Panc1 (cell line): ENCODE measurements at places on chromosomes 1 and 21.

- no peak for DNase-seq
These were observed 292.9 kb downstream of the PLPP3 start for GRCh38 chr1:56286506-56286905.

GRCh38 chr1:19414515-19415121, 70.7 kb downstream of the CAPZB start:
- DNase-seq, result no peak

GRCh38 chr21:39503123-39503762, 51.5 kb downstream of the SH3BGR start:
- no peak for DNase-seq

DNA sequence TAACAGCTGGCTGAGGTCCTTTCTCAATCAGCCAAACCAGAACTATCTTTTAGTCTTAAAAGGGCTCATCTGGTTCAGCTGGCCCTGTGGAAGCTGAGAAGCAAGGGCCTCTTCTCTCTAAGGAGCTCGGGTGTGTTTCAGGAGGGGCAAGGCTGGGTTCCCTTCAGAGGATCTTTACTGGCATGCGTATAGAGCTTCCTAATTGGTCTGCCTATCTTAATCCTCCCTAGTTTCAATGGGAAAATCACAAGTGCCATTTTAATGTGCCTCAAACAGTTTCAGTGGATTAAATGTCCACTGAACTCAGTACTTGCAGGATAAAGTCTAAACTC, 81.5 kb upstream of the LBR start:
- DNase-seq, result no peak

DNA sequence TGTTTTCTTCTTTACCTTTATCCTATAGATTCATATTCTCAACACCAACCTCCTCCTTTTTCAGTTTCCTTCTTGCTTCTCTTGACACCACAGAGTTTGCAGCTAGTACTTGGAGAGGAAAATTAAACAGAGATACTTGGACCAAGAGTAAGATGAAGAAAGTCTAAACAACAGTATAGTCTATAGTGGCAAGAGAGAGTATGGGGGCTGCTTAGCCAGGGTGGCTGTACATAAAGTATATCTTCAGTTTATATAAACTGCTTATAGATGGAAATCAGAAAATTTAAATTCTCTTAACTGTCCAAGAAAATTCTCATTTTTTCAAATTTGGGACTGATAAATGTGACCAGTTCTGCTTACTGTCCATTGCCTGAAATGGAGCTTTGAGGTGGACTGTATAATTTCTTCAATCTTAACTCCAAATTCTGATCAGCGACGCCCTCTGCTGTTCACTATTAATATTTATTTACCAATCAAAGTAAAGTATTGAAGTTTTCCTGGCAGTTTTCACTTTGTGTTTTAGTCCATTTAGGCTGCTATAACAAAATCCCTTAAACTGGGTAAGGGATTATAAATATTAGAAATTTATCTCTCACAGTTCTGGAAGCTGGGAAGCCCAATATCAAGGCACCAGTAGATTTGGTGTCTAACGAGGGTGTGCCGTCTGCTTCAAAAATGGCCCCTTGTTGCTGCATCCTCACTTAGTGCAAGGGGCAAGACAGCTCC, 14.8 kb upstream of the METTL18 start:
- no peak for DNase-seq

DNA sequence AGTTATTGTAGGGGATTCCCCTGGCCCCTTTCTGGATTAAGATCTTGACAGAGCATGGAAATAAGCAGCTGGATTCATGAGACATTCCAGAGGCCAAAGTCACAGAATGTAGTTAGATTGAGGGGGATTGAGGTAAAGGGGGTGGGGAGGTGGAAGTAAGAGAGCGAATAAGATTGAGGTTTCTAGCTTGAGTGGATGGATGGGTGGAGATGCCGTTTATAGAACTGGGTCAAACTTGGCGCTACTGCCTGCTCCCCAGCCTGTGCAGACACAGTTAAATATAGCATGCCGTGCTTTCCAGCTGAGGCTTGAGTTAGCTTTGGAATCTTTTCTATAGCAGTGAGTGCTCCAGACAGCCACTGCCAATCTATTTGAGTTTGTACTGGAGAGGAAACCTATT, 85.7 kb downstream of the DYRK1A start:
- no peak for DNase-seq

GRCh38 chr1:54245501-54245900, 45.5 kb downstream of the MRPL37 start:
- no peak for DNase-seq

DNA sequence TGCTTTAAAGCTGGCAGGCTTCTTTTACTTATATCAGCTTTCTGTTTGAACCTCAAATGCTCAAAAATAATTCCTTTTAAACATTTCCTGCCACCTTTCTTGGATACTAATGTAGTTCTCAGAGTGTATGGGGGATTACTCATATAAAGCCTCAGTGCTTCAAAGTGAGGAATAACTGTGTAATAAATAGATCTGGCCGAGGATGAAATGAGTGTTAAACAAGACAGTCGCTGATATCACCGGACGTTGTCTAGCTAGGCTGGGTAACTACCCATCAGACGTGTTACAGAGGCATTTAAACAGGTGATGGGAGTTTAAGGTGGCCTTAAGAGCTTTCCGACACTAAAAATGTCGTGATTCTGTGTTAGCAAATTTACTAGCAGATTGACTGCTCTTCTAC, 53.1 kb downstream of the VANGL2 start:
- DNase-seq, result no peak

- DNase-seq, result no peak
These were observed 199.8 kb downstream of the SEC16B start for GRCh38 chr1:177770096-177770495.

- DNase-seq, result no peak
These were observed 70.3 kb upstream of the PRDX6 start for GRCh38 chr1:173406783-173407230.

DNA sequence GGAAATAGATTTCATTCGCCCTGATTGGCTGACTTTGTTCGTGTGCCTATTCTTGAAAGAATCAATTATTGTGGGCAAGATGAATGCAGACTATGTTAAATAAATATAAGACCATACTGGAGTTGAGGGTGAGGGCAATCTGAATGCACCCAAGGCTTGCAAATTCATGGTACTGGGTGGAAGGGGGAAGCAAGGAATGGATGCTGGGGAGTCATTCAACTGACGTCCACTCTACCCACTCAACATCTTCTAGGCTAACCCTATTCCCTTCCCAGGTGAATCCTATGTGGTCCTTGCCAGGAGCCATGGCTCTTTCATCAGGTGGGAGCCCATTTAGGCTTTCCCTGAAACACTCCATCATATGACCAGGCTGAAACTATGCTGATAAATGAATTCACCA, 5.7 kb upstream of the CYP4B1 start:
- DNase-seq, result no peak

- DNase-seq, result no peak
These were observed 55.3 kb downstream of the RIMS3 start for GRCh38 chr1:40610156-40610555.

GRCh38 chr1:54230507-54231339, 30.8 kb downstream of the MRPL37 start:
- DNase-seq, result no peak

DNA sequence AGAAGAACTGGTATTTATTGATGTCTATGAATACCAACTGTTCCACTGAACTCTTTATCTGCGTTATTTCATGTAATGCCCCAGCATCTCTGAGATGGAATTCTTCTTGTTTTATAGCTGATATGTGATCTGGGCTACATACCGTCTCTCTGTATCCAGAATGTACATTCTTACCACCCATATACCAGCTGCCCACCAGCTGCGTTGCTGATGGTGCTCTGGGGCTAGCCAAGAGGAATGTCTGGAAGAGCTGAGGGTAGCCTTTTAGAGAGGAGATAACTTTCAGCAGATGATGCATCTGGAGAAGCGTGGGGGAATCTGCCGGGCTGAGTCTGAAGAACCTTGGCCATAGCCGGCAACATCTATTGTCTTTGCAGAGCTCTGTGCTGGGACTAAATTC, 137.5 kb downstream of the RYR2 start:
- no peak for DNase-seq

DNA sequence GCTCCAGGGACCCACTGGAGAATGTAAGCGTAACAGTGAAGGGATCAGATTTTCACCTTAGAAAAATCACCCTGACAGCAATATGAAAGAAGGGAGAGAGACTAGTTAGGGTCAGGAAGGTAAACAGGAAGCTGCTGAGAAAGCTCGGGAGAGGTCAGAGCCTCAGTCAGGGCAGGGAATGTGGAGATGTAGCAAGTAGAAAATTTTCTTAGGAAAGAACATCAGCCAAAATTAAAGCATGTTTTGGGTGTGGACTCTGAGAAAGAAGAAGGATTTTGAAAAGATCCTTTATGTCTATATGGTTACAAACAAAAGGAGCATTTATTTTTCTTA, 16.7 kb upstream of the ERICH3 start:
- no peak for DNase-seq

GRCh38 chr1:26717017-26717491, 21.2 kb downstream of the ARID1A start:
- no peak for DNase-seq

- DNase-seq, result no peak
These were observed 390.5 kb downstream of the ST6GALNAC3 start for GRCh38 chr1:76465030-76465429.

DNA sequence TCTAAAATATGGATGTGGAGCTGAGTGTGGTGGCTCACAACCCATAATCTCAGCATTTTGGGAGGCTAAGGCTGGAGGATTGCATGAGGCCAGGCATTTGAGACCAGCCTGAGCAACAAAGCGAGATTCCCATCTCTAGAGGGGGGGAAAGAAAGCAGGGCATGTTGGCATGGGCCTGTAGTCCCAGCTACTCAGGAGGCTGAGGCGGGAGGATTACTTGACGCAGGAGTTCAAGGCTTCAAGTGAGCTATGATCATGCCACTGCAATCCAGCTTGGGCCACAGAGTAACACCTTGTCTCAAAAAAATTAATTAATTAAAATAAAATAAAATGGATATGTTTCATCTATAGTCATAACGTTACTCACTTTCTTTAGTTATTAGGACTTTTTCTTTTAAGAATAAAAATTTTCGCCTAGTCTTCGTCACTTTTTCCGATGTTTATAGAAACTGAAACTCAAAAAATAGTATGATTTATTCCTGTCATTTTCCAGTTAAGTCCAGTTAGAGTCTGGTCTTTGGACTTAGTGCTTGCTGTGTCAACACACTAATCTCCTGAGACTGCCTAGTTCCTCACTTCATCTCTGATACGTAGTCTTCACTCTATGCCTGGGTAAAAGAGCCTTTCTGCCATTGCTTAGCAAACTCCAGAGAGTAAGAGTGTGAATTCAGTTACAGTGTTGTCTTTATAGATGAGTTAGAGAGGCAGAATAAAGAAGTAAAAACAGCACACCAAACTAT, 28.0 kb downstream of the IARS2 start:
- no peak for DNase-seq

DNA sequence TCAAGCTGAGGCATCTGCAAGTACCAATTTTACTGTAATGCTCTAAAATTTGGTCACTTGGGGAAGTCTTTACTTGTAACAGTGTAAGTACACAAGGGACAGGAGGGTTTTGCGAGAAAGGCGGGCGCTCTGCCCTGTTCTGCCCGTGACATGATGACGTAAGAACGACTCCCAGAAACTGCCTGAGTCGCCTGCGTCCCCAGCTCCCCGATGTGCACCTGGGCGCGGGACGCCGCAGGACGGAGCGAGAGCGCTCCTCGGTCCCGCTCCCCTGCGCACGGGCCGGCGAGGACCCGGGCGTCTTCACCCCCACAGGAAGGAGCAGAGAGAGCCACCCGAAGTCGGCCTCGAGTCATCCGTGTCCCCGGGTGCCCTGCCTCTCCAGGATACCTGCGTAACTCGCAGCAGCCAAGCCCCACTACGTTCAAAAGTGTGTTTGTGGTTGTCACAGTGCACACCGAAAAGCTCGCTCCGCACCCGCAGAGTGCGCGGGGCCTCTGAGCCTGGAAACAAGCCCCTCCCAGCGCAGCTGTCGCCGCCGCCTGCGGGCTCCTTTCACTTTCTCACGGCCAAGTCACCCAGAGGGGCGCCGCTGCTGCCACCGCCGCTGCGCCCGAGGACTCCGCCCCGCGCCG, 3.3 kb upstream of the ZBTB18 start:
- DNase-seq, result no peak

- no peak for DNase-seq
These were observed 16.3 kb downstream of the PADI3 start for GRCh38 chr1:17265162-17265561.

DNA sequence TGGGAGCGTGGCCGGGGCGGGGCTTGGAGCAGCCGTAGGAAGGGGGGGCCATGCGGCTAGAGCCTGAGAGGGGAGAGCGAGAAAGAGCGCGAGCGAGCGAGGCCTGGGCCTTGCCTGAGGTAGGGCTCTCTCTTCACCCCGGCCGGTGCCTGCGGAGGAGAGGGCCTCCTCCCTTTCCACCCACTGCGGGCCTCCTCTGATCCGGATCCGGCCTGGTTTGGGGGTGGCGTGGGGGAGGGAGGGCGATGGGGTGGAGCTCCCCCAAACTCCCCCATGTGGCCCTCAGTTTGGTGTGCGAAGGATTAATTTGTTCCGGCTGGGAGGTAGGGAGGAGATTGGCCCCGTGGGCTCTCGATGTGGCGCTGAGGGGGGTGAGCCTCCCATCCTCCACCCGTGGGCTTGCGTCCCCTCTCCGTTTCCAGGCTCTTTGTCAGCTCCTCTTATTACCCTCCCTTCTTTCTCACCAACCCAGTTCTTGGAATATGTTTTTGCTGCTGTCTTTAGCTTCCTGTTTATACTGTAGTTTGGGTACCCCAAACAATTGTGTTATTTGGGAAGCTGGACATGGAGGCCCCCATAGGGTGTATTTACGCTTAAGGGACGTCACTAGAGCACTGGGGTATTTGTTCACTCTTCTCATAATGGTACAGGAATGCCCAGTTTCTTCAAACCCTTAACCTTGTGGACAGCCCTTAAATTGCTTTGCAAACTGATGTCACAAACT, 685 bp downstream of the UBAP2L start:
- no peak for DNase-seq

DNA sequence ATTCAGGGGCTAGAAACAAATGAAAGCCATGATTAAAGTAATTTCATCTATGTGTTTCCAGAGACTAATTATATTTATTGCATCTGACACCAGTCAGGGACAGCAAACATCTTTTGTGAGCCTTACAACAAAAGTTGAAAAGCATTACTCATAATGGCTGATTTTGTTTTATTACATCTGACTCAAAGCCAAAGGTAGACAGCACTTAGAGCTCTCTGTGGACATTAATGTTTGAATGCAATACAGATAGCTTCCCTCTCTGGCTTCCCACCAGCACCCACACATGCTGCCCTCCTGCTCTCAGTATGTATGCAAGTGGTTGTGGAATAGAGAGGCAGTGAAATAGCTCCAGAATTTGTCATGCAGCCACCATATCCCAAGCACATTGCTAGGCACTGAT, 198.7 kb downstream of the SETD4 start:
- DNase-seq, result no peak
